SHP77 (cell line): ENCODE measurements at places on chromosomes 6 and 20.

GRCh38 chr6:52352239-52353018 lies 9.5 kb upstream of the PAQR8 start:
- DNase-seq, result peak; percentile 75

DNA sequence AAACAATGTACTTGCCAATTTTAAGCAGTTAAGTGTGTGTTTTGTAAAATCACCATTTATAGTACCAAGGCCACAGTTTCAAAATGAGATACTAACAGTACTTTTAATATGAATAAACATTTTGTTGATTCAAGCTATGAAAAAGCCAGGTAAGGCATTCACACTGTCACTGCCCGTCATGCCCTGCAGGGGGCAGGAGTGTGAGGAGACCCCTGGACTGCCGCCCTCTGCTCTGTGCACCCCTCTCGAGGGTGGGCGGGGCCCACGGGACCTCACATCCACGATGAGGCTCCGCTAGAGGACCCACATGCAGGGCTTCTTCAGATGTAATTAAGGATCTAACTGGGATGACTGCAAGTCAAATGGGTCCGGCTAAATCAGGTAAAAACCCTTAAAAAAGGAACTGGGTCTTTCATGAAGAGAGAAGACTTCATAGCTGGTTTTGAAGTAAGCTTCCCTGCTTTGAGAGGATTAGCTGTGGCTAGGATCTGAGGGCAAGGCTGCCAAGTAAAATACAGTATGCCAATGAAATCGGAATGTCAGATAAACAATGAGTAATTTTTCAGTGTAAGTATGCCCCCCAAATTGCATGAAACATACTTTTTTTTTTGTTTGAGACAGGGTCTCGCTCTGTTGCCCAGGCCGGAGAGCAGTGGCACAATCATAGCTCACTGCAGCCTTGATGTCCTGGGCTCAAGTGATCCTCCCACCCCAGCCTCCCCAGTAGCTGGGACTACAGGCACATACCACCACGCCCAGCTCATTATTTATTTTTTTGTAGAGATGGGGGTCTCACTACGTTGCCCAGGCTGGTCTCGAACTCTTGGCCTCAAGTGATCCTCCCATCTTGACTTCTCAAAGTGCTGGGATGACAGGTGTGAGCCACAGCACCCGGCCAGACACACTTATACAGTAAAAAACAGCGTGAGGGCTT lies 18.7 kb downstream of the DIDO1 start:
- no peak for DNase-seq

DNA sequence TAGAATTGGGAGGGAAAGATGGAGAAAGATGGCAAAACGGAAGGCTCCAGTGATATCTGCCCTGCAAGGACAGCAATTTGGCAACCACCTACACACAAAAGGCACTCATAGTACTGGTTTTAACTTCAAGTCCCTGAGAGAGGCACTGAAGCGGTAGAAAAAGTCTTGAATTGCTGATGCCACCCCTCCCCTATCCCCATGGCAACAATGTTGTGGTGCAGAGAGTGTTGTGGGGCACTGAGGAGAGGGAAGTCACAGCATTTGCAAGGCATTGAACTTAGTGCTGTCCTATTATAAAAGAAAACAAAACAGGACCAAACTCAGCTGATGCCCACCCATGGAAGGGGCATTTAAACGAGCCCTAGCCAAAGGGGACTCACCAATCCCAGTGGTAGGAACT lies 343.7 kb downstream of the HAO1 start:
- DNase-seq, result no peak

DNA sequence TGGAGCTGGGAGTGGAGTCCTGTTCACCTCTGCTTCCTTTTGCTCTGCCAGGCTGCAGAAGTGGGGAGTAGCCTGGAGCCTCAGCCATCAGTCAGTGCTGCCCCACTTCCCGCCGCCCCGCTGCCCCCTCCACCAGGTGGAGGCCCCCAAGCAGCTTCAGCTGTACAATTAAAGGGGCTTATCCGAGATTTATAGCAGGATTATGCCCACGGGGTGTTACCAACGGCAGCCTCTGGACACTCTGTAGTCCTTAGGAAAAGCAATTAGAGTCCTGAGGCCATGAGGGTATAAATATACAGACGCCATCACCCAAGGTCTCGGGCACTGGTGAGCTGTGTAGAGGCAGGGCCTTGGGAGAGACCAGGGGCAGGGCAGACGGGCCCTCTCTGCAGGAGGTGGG lies 55.4 kb downstream of the GRM4 start:
- DNase-seq, result no peak

DNA sequence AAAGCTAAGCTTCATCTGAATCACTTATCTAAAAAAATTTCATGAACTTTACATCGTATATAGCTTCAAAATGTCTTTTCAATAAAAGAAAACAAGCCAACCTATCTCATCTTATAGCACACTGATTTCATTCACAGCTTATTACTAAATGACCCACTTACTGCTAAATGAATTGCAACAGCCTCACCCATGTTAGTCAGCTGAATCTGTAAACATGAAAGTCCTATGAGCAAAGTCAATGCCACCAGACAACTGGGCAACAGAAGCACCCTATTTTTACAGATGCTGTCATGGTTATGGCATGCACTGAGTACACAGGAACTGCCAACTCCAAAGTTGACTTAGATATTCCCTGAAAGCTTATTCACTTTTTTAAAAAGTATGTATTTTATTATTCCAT lies 41.2 kb upstream of the DST start:
- no peak for DNase-seq

DNA sequence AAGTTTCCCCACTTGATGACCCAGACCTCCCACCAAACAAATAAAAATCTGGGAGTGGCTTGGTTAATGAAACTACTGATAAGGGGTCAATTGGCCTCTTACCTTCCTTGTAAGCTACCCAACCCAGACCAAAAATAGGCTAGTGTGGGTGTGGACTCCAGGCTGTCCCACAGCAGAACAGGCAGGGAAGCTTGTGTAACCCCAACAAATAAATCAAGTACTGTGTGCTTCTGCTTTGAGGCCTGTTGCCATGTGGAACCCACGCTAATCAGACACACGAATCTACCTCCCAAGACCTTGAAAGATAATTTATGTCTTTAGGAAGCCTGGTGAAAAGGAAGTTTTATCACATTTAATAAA lies 33.7 kb upstream of the PAQR8 start:
- DNase-seq, result no peak

- no peak for DNase-seq
Measured at GRCh38 chr6:157076451-157076822, 246.9 kb downstream of the TMEM242 start.

GRCh38 chr6:67886840-67887292 lies 748.2 kb upstream of the ADGRB3 start:
- DNase-seq, result no peak

GRCh38 chr20:60331688-60332300 lies 373.6 kb downstream of the CDH26 start:
- DNase-seq, result no peak

- DNase-seq, result no peak
Measured at GRCh38 chr6:83151114-83151513, 42.0 kb downstream of the PGM3 start.

- DNase-seq, result peak; percentile 60
Measured at GRCh38 chr6:3247255-3248146, 11.2 kb upstream of the PSMG4 start.

DNA sequence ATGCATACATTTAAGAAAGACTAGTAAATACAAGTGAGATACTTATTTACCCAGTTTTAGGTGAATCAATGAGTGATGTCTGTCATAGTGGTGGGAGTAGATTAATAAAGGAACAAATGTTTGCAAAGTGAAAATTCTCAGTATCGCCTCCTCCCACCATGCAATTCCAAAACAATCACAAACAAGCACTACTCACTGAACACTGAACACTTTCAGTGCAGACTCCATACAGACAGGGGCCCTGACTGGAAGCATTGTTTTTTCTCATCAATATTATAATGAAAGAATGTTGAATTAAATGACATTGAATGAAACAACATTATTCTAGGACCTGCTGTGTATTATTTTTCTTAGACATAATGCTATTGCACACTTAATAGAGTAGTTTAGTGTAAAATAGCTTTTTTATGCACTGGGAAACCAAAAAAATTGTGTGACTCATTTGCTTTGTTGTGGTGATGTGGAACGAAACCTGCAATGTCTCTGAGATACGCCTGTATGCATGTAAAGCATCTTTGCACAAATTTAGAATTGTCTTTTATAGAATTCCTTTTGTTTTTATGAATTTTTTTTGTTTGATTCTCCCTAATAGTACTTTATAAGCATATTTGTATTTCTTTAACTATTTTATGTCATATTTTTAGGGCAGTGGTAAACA lies 317.5 kb downstream of the UTRN start:
- no peak for DNase-seq

GRCh38 chr6:31473780-31474761 lies 23.9 kb upstream of the MICB start:
- no peak for DNase-seq

- no peak for DNase-seq
Measured at GRCh38 chr20:1563598-1563997, 6.1 kb upstream of the SIRPD start.

GRCh38 chr6:69663215-69663614 lies 133.6 kb downstream of the LMBRD1 start:
- no peak for DNase-seq

DNA sequence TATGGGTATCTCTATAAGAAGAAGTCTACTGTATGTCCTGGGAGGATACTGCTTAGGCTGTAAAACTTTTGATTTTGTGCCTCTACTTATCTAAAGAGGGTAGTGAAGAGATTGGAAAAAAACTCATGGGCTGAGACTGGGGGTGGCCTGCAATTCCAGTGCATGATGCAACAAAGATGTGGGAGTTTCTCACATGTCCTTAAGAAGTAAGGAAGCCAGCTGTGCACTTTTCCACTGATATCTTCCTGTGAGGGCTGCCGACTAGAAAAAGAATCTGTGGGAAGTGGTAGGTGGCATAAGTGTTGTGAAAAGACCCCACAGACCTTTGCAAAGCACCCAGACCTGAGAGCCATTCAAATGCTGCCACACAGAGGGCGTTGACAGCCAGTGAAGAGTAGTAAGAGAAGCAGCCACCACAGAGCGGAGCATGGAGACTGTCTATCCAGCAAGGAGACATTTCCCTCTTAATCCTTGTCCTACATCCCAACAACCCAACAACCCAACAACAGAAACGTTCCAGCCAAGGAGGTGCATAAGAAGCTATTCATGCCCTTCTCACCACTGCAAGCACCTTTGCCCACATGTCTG lies 65.1 kb downstream of the PFDN4 start:
- DNase-seq, result no peak

DNA sequence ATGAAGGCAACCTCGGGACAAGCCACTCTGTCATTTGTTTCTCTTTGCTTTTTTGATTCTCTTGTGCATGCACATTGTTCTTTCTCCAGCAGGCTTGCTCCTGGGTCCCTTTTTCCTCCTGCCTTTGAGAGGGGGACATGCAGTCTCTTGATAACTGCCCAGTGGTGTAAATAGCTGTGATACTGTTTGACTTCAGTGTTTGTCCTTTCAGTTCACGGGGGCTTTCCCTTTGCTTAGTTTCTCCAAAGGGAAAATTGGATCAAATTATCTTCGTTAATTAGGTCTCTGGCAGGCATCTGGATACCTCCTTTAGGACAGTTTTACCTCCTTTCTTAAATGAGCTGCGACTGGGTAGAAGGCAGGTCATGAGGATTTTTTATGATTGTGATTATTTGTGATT lies 41.5 kb downstream of the RALGAPB start:
- DNase-seq, result no peak

- DNase-seq, result no peak
Measured at GRCh38 chr6:75935473-75935793, 137.0 kb downstream of the IMPG1 start.

DNA sequence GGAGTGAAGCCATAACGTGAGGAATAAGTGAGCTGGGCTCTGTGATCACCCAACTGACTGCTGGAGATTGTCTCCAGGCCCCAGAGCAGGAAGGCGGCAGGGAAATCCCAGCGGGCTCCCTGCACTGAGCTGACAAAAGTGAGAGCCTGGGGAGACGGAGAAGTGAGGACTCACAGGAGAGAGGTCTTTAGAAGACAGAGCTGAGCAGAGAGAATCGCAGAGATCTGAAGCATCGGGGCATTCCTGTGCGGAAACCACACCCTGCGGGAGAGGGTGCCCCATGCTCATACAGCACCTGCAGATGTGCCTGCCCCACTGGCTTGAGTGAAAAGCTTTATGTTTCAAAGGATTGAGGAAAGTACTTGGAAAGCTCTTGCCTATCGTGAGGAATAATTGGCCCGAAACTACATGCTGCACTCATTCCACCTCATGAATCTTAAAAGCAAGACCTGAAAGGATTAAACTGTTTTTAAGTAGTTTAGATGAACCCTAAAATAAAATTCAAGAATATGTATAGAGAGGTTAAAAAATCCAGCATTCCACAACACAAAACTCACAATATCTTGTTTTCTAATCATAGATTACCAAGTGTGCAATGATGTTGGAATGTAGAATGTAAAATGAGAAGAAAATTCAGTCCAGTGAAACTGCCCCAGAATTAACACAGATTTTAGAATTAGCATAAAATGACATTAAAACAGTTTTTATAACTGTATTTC lies 17.7 kb upstream of the THBS2 start:
- no peak for DNase-seq

GRCh38 chr6:23663652-23664051 lies 462.4 kb upstream of the NRSN1 start:
- no peak for DNase-seq

GRCh38 chr6:145497006-145497405 lies 238.3 kb downstream of the EPM2A start:
- DNase-seq, result no peak

DNA sequence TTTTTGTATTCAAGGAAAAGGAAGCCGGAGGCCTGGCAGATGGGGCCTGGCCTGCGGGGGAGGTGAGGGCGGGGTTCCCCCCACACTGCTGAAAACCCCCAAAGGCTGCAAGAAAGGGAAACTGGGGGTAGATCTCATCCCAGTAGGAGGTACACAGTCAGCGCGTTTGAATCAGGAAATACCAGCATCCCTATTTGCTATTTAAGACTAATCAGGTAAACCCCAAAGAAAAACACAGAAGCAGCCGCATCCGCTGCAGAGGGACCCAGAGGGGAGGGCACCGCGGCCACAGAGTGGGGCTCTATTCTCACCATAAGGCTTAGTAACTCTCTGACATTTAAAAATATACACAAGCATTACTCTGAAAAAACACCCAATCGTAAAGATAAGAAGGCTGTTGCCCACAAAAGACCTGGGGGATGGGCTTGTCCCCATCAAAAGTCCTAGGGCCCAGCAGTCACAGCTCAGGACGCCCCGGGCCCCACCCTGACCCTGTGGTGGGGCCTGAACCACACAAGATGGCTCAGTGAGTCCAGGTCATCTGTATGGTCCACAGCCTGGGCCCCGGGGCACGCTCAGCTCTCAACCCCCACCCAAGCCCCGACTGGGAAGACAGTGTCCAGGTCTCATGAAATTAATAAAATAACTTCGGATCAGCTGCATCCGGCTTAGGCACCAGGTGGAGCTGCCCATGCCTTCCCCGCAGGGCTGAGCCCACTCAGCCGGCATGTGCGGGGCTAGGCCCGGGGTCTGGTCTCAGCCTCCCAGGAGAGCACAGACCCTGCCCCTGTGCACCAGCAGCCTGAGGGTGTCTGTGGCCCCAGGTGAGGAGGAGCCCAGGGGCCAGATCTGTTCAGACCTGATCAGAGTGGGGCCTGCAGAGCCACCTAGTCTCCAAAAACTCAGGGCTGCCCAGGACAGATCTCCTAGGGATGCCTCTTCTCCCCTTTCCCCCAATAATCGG lies 31.0 kb downstream of the KCNQ2 start:
- no peak for DNase-seq

- no peak for DNase-seq
Measured at GRCh38 chr20:35006009-35006408, 50.3 kb downstream of the MYH7B start.
